ENCODE measurements at places on chromosomes 16 and 17.

DNA sequence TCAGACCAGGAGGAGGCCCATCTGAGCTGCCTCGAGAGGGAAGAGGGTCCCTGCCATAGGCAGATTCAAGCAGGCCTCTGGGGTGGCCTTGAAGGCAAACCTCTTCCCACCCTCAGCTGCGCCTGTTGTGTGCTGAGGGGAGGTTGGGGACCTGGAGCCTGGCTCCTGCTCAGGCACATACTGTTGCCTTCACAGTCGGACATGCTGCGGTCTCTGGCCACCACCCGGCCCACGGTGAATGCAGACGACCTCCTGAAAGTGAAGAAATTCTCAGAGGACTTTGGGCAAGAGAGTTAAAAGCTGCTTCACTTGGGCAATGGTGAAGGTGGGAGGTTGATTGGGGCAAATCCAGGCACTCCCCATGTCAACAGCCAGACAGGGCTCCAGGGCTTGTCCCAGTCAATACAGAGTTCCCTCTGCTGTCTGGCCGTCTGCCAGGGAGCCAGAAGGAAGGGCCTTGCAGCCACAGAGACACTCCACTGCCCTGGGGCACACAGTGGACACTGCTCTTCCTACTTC is 6.3 kb downstream of the PDF start:
- DNase-seq = no peak

GRCh38 chr17:29683481-29683880 is 60.8 kb upstream of the CORO6 start:
- DNase-seq = no peak

- DNase-seq = no peak
Measured at GRCh38 chr16:83004868-83005652, 378.3 kb downstream of the CDH13 start.

- DNase-seq = peak; percentile 54
Measured at GRCh38 chr16:79598348-79599181, 2.0 kb downstream of the MAF start.

GRCh38 chr16:46658925-46659324 is 30.1 kb downstream of the VPS35 start:
- DNase-seq = peak; percentile 4

DNA sequence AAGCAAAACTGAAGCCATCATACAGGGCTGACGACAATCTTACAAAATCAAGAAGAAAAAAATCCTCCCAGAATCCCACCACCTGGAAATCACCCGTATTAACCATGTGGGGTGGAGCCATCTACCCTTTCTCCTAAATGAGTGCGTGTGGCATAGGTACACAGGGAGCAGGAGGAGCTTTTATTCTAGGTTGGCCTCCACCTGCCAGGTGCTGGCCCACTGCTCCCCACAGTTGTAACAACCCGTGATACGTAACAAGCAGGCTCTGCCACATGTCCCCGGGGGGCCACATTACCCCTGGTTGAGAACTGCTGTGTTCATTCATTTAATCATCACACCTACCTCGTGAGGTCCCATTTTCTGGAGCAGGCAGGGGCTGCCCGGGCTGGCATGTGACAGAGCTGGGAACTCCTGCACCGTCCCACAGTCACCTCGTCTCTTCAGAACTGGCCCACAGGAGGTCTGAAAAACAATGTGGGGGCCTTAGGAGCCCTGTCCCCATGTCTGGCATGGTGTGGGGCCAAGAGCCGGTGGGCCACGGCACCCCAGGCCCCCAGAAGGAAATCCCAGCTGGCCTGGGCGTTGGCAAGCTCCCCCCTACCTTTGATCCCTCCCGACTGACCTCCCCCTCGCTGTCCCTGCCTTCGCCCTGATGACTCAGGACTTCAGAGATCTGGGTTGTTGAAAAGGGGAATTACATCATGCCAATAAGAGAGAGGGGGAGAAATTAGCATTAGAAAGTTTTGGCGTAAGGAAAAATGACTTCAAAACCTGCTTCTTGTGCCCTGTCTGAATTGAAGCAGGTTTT is 12.9 kb downstream of the CMIP start:
- DNase-seq = no peak

DNA sequence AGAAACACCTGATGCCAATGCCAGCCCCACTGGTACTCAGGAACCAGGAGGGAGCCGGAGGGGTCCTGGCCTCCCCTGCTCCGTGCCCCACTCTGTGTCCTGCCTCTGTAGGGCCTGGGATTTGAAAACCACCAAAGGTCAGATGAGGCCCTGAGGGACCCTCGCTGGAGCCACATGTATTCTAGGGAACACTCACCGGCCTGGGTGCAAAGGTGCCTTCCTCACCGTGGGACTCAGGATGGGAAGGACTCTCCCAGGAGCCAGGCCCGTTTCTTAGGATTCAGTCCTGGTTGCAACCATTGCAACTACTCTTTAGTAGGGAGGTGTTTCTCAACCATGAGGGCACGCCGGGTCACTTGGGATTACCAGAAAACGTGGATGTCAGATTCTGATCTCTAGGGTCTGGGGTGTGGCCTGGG is 74.6 kb downstream of the N4BP1 start:
- no peak for DNase-seq

DNA sequence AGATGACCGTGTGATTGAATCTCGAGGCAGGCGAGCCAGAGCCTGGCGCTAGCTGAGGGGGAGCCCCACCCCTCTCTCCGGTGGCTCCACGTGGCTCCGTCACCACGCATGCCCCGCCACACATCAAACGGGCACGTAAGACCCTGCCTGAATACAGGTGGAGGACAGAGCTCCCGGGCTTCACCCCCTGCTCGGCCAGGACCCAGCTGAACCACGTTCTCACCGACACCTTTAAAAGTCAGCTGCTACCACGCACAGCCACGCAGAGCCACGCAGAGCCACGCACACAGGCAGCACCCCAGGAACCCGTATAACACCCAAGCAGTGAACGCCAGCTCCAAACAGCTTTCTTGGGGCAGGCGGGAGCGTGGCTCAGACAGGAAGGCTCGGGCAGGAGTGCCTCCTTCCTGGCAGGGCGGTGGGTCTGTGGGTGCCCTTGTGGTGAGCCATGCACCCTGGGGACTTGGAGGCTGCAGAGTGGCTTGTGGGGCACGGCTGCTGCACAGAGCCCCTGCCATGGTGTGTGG is 4.4 kb downstream of the TMEM204 start:
- peak; percentile 45 for DNase-seq

DNA sequence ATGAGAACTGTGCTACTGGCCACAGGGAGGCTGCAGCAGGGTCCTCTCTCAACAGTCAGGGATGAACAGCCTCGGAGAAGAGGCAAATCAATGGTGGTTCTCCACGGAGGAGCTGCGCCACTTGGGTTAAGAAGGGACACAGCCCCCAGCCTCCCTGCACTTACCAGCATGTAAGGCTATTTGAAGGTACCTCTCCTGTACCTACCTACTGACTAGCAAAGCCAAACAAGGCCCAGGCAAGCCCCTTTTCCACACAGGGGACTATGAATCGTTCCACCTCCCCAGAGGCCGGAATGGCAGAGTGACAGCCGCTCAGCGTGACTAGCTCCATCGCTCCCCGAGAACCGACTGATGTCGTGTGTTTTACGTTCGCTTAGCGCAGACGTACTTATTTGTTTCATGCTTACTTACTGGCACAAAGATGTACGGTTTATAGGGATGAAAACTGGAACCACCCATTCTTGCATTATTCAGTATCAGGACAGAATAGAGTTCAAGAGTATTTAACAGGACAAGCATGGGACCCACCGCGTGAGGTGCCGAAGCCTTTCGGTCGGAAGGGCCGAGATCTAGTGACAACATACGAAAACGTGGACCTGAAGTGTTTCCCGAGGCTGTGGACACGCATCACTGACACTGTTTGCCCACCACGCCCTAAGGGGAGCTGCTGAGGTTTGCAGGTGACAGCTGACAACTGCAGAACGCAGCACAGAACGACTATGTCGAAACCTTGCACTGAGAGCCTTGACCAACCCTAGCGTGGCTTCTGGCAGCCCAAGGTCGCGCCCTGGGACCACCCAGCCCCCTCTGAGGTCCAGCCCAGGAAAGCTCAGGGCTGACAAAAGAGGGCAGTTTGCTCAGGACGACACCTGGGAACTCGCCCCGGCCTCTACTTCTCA is 1.0 kb downstream of the TEPSIN start:
- DNase-seq = no peak

GRCh38 chr16:86515413-86515776 is 5.1 kb downstream of the FOXF1 start:
- no peak for DNase-seq

DNA sequence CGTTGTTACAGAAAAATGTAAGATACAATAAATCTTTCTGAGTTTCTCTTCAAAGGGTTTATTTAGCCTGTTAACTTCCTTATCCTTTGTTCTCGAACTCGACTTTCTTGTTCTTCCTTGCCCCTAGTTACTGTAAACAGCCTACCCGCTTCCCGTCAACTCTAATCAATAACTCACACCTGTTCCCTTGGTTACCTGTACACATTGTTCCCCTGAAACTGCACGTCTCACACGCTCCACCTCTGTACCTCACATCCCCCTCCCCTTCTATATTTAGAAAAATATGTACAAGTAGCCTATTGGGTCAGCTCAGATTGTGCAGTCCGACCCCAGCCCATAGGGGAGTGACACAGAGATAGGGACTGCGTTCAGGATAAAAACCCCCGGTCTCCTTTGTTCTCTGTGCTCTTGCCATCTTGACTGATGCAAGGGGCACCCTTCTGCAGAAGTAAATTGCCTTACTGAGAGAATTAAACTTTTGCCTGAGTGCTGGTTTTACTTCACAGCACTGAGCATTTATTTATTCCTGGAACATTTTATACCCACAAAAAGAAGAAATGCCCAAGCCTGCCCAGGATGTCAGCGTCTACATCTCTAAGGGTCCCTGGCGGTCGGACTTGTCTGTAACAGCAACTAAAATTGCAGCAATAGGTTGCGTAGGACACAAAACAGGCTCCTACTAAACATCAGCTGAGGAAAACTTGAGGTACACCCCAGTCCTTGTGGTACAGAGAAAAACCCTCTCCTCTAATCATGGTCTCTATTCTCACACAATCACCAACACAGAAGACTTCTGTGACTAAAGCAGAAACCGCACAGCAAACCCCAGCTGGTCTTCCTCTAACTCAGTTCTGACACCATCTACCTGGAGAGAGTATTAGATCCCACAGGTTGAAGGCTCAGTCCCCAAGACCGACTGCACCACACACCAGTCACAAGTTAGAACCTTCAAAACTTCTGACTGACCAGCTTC is 11.3 kb downstream of the WDR45B start:
- DNase-seq = no peak

GRCh38 chr17:57751348-57751971 is 6.4 kb upstream of the CCDC182 start:
- no peak for DNase-seq

- no peak for DNase-seq
Measured at GRCh38 chr16:14449790-14450480, 180.1 kb downstream of the PARN start.

- no peak for DNase-seq
Measured at GRCh38 chr16:3945751-3946603, 65.5 kb upstream of the CREBBP start.

DNA sequence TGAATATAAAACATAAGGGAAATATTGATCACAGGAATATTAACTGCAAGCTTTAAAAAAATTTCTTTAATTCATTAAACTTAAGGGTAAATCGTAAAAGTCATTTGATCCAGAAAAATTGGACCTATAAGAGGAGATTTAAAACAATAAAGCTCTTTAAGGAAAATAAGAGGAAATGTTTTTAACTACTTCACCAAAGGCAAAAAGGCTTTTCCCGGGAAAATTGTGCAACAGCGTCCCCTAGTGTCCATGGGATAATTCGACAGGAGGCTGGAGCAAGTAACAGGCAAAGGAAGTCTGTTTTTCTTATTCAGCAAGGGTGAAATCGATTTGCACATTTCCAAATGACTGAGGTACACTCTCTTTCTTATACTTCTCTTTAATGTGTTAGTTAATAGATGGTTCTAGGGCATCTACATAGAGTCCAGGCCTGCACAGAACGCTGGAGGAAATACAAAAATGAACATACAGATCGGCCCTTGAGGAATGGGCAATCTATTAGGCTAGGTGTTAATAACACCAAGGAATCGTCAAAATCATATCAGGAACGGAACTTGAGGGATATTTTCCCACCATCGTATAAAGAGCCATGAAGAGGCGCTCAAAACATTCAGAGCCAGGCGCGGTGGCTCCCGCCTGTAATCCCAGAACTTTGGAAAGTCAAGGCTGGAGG is 61.4 kb downstream of the ZNF18 start:
- DNase-seq = no peak

- no peak for DNase-seq
Measured at GRCh38 chr17:34669511-34669910, 90.1 kb downstream of the TMEM132E start.

GRCh38 chr16:19907161-19907992 is 22.7 kb upstream of the GPRC5B start:
- DNase-seq = peak; percentile 76

DNA sequence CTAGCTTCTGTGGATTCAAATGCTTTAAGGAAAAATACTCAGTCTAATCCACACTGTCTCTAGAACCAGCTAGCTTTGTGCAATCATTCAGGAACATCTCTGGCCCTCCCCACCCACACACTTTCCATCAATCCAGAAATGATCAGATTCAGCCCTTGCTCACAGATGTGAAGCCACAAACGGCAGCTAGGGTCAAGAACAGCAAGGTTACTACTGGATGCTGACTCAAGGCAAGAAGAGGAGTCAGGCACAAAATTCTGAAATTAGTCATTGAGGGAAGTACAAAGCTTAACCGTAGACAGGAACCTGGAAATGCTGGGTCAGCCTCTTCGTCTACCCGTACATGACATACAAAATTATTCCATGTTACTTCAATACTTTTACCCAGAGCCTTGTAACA is 174.6 kb downstream of the CDH13 start:
- DNase-seq = peak; percentile 6

DNA sequence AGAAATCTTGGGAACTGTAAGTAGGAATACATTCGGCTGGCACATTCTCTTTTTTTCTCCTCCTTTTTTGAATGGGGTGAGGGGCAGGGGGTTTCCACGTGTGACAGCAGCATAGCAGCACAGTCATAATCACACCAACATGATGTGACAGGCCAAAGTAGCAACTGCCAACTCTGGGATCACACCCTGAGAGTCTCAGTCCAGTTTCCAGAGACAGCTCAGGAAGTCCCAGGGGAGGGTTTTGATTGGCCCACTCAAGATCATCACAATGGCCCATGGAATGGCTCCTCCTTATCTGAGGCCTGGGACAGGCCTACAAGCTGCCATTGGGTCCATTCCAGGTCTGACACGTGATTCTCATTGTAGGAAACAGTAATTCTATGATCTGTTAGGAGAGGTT is 207.1 kb upstream of the ASIC2 start:
- DNase-seq = no peak

- no peak for DNase-seq
Measured at GRCh38 chr17:67942810-67943209, 53.5 kb downstream of the C17orf58 start.

DNA sequence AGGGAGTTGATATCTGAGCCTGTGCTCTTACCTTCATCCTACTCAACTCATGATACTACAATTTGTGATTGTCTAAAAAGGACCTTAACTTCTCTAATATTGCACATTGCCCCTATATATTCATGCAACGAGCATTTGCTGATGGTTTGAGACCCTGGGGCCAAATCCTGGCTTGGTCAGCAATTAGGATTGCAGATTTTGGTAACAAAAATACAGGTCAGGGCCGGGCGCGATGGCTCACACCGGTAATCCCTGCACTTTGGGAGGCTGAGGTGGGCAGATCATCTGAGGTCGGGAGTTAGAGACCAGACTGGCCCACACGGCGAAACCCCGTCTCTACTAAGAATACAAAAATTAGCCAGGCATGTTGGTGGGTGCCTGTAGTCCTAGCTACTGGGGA is 35.4 kb upstream of the HAPSTR1 start:
- DNase-seq = no peak

- DNase-seq = no peak
Measured at GRCh38 chr17:27413792-27414191, 42.5 kb upstream of the KSR1 start.

- peak; percentile 18 for DNase-seq
Measured at GRCh38 chr17:81710514-81711308, 1.4 kb upstream of the SLC25A10 start.

Data from stimulated activated CD4-positive, alpha-beta T cell treated with anti-CD3 and anti-CD28 coated beads, Interleukin-4, amount 100 ng/mL, for 24 hours (primary cell).